ENCODE measurements at places on chromosomes 7 and 10. TPM values are rescaled to one million over a fixed set of nuclear protein-coding genes. Genes with fewer than 3 reads are reported as not detected.

The WNT8B gene
- not detected for total RNA-seq

GRCh38 chr7:149081914-149082313 is 8.6 kb downstream of the ZNF786 start:
- ATAC-seq = no peak

The MEST gene
- total RNA-seq = 4.4 TPM

- no peak for ATAC-seq
Measured at GRCh38 chr7:154881026-154881425, 121.9 kb downstream of the PAXIP1 start.

GRCh38 chr10:131578472-131578970 is 267.0 kb upstream of the TCERG1L start:
- ATAC-seq = no peak

GRCh38 chr7:131431289-131431688 is 103.6 kb downstream of the MKLN1 start:
- ATAC-seq = no peak
